ENCODE measurements at places on chromosomes 7 and 10. TPM values are rescaled to one million over a fixed set of nuclear protein-coding genes. Genes with fewer than 3 reads are reported as not detected.

Gene PTPN20
- 0.14 TPM for total RNA-seq

DNA sequence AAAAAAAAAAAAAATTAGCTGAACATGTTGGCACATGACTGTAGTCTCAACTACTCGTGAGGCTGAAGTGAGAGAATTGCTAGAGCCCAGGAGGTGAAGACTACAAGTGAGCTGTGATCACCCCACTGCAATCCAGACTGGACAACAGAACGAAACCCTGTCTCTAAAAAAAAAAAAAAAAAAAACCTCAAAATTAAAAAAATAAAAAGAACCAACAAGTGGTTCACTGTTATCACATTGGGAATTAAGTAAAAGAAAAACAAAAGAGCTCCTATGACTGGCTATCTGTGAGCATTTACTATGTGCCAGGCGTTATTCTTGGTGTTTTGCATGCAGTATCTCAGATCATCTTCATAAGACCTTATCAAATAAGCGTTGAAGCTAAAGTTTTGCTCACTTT is 66.0 kb downstream of the ANLN start:
- DNase-seq: no peak

- no peak for DNase-seq
Measured at GRCh38 chr10:58642283-58642682, 129.6 kb downstream of the BICC1 start.

DNA sequence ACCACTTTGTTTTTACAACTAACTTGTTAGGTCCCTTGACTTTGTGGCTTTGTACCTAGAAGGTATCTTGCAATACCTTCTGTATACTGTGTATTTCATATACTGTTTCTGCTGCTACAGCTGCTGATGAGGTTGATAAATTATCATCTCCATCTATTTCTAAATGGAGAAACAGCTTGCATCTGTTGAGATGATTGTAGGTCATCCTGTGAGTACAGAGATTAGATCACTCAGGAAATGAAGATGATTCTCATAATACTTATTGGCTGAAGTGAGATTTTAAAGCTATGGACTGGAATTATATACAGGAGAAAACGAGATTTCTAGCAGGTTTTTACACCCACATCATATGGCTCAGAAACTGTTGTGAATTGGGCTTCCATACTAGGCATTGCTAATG is 280.5 kb downstream of the KCND2 start:
- no peak for DNase-seq

DNA sequence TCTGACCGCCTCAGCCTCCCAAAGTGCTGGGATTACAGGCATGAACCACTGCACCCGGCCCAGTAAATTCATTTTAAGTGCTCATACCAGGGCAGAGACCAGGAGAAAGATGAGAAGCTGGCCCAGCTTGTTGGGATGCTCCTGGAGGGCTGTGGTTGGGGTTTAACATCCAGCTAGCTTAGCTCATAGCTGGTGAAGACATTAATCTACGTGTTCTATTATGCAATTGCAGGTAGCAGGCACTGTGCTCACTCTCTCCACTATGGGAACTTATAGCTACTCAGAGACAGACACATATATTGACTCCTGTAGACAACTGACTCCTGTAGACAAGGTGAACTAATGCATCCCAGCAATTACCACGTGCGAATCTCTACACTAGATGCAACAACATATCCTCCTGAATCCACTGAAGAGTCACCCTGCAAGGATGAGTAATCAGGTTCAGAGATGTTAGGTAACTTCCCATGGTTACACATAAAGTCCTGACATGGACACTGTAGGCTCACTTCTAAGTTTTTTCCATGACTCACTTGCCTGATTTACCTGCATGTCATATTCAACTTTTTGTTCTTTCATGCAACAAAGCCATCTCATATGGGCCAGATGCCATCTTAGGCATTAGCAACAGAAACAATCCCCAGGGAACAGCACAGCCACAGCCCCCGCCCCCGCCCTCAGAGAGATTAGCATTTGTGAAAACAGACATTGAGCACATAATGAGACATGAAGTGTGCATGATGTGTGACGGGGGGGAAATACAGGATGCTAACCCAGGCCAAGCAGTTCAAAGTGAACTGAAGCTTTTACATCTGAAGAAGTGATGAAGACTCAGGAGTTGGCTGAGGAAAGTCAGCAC is 37.2 kb downstream of the ERLIN1 start:
- peak; percentile 21 for DNase-seq

Gene AKAP9
- total RNA-seq: 22.0 TPM

DNA sequence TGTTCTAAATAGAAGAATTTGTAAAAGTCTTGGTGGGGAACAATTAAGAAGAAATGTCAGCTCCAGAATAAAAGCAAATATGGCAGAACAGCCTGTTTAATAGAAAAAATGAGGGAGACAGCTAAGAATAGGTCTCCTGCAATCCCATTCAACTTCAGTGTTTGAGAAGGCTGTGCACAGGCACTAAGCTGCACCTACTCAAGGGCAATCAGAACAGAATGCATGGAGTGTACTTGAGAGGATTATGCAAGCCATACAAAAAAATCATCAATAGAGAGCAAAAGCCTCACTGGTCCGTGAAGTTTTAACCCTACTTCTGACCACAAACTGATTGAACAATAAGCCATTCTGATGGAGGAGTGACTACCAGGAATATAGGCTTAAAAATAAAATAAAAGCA is 690.7 kb upstream of the PCDH15 start:
- DNase-seq: no peak

DNA sequence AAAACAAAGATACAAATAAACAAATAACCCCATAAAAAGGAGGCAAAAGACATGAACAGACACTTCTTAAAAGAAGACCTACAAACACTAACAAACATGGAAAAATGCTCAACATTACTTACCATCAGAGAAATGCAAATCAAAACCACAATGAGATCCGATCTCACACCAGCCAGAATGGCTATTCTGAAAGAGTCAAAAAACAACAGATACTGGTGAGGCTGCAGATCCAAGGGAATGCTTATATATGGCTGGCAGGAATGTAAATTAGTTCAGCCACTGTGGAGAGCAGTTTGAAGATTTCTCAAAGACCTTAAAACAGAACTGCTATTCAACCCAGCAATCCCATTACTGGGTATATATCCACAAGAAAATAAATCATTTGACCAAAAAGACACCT is 80.4 kb upstream of the NRP1 start:
- DNase-seq: no peak

GRCh38 chr7:51374936-51375335 is 58.3 kb upstream of the COBL start:
- no peak for DNase-seq

Gene ASIC3
- total RNA-seq: 3.3 TPM

Gene SLC13A1
- total RNA-seq: not detected

- no peak for DNase-seq
Measured at GRCh38 chr7:77383333-77383740, 32.8 kb downstream of the GSAP start.

Gene NPFFR1
- not detected for total RNA-seq

- DNase-seq: no peak
Measured at GRCh38 chr7:157475095-157475494, 138.3 kb downstream of the DNAJB6 start.

Gene TMEM106B
- total RNA-seq: 22.1 TPM

DNA sequence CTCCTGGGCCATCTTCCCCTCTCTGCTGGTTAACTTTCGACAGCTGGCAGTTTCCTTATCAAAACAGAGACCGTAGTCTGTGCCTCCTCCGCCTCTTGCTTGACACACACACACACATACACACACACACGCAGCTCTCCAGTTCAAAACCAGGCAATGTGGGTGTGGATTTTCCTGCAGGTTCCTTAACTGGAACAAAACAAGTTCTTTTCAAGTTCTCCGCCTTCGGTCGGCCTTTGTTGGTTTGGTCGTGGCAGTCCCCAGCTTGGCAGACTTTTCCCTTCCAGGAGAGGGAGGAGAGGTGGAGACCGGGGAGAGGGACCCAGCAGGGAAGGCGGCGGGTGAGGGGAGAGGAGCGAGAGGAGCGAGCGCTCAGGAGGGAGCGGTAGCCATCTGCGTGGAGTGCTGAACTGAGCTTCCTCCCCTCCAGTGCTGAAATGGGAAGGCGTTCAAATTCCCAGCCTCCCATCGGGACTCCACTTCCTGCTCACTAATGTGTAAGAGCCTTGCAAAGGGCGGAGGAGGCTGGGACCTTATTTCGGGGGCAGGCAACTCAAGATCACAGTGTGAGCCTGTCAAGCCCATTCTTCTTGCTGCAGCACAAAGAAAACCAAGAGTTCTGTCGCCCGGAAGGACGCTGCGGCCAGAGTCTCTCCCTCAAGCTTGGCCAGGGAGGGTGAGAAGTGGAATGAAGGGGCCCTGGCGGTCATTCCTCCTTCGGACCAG is 120.6 kb downstream of the PRPF18 start:
- DNase-seq: no peak

Gene NRG3
- not detected for total RNA-seq

Data from activated T-cell treated with anti-CD3 and anti-CD28 coated beads, Interleukin-2, amount 50 U/mL, for 4 hours (primary cell).